SJCRH30 (cell line): ENCODE measurements at places on chromosomes 2 and 18.

DNA sequence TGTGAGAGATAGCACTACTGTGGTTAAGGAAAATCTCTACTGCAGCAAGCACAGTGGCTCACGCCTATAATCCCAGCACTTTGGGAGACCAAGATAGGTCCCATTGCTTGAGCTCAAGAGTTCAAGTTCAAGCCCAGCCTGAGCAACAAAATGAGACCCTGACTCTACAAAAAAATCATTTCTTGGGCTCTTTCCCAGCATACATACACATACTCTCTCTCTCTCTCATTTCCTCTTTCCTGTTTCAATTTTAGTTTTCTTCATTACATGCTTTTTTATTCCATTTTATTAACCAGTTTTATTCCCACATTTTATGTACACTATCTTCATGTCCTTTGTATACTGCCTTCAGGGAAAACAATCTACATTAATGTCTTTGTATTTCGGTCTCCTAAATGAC, 14.6 kb downstream of the WDR33 start:
- no peak overlapping the region for H3K4me3 ChIP-seq
- H3K4me1 ChIP-seq: no peaks in the 10 kb centered on the region
- H3K27ac ChIP-seq: no peak overlapping the region
- DNase-seq: no peak
- peaks cover 17% of the 10 kb centered on the region for H3K36me3 ChIP-seq

GRCh38 chr18:59612381-59612780, 84.8 kb downstream of the CCBE1 start:
- no peaks in the 10 kb centered on the region for H3K4me1 ChIP-seq
- no peaks in the 10 kb centered on the region for H3K27me3 ChIP-seq
- DNase-seq: no peak
- H3K36me3 ChIP-seq: no peaks in the 10 kb centered on the region

- peak; percentile 9 for DNase-seq
- H3K27me3 ChIP-seq: no peaks in the 10 kb centered on the region
- H3K4me3 ChIP-seq: no peak overlapping the region
- H3K4me1 ChIP-seq: peaks cover 20% of the 10 kb centered on the region
- H3K36me3 ChIP-seq: no peaks in the 10 kb centered on the region
These were observed 29.9 kb downstream of the EPB41L3 start for GRCh38 chr18:5513947-5514346.

GRCh38 chr2:222130855-222131254, 167.9 kb downstream of the PAX3 start:
- no peak overlapping the region for H3K27ac ChIP-seq
- H3K4me1 ChIP-seq: peaks cover 9% of the 10 kb centered on the region
- DNase-seq: no peak
- H3K27me3 ChIP-seq: no peaks in the 10 kb centered on the region
- no peak overlapping the region for H3K4me3 ChIP-seq

GRCh38 chr18:73848656-73849055, 299.0 kb downstream of the FBXO15 start:
- no peak overlapping the region for H3K27ac ChIP-seq
- no peaks in the 10 kb centered on the region for H3K36me3 ChIP-seq
- no peak for DNase-seq
- no peak overlapping the region for H3K4me3 ChIP-seq

DNA sequence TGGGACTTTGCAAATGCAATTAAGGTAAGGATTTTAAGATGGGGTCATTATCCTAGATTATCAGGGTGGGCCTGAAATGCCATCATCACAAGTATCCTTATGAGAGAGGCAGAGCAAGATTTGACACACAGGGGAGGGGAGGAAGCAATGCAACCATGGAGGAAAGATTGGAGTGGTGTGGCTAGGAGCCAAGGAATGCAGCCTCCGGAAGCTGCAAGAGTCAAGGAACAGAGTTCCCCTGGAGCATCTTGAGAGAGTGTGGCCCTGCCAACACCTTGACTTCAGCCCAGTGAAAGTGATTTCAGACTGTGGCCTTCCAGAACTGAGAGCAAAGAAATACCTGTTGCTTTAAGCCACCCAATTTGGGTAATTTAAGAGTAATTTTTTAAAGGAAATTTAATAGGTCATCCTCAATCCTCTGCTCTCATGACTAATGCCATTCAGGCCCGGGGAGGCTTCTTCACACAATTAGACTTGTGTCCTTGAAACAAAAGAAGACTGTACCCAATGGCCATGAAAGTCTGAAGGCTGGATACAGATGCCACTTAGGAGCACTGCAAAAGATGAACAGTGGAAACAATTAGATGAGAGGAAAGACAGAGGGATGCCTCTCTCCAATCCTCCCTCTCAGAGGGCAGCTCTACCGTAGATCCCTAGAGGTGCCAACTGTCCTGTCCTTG, 250.3 kb upstream of the ID2 start:
- H3K4me3 ChIP-seq: no peak overlapping the region
- no peaks in the 10 kb centered on the region for H3K4me1 ChIP-seq
- H3K36me3 ChIP-seq: no peaks in the 10 kb centered on the region
- H3K27ac ChIP-seq: no peak overlapping the region

- no peaks in the 10 kb centered on the region for H3K27me3 ChIP-seq
- no peak overlapping the region for H3K27ac ChIP-seq
- no peak overlapping the region for H3K4me3 ChIP-seq
These were observed 403.3 kb upstream of the NETO1 start for GRCh38 chr18:73270920-73271634.

DNA sequence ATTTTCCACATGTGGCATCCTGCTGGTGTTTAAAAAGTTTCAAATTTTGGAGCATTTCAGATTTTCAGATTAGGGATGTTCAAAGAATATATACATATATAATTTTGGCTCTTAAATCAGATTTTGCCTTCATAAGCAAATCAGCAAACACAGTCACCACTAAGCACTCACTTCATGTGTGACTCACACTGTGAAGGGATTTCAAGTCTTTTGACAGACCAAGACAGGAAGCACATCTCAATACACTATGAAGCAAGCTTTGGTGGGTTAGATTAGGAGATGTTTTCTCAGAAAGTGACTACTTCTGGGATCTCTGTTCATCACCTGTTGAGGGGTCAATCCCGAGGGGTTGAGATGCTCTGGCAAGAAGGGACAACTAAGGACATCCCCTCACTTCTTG, 227.8 kb upstream of the RBBP8 start:
- H3K4me3 ChIP-seq: no peak overlapping the region
- no peak overlapping the region for H3K27ac ChIP-seq
- no peaks in the 10 kb centered on the region for H3K4me1 ChIP-seq
- no peaks in the 10 kb centered on the region for H3K36me3 ChIP-seq
- H3K27me3 ChIP-seq: no peaks in the 10 kb centered on the region

GRCh38 chr2:219017201-219017931, 23.9 kb downstream of the CFAP65 start:
- H3K36me3 ChIP-seq: no peaks in the 10 kb centered on the region
- DNase-seq: no peak
- H3K27ac ChIP-seq: no peak overlapping the region
- H3K4me1 ChIP-seq: no peaks in the 10 kb centered on the region
- H3K27me3 ChIP-seq: no peaks in the 10 kb centered on the region; the same call in 1 of the 2 replicates

GRCh38 chr2:76009484-76009883, 298.8 kb upstream of the GCFC2 start:
- H3K27me3 ChIP-seq: no peaks in the 10 kb centered on the region
- peaks cover 5% of the 10 kb centered on the region; the same call in 1 of the 2 replicates for H3K4me1 ChIP-seq
- H3K4me3 ChIP-seq: no peak overlapping the region
- no peaks in the 10 kb centered on the region for H3K36me3 ChIP-seq

GRCh38 chr2:9451231-9451630, 23.1 kb upstream of the IAH1 start:
- H3K27me3 ChIP-seq: no peaks in the 10 kb centered on the region
- DNase-seq: no peak
- H3K27ac ChIP-seq: no peak overlapping the region
- H3K4me3 ChIP-seq: no peak overlapping the region
- peaks cover 60% of the 10 kb centered on the region for H3K36me3 ChIP-seq

DNA sequence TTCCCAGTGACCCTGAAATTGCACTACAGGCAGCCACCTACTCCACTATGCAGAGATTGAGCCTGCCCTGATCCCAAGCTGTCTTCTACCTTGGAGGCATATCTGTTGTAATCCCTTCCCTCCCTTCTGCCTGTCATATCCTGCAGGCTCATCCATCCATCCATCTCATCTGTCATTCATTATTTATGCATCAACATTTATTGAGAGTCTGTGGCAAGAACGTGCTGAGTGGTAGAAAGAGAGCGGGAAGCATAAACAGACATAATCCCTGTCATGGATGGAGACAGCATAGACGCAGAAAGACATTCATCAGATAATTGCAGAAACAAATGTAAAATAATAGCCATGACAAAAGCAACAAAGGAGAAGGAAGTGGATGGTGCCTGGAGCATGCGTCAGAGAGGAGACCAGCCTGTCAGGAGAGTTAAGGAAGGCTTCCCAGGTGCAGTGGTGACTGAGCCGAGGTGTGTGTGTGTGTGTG, 110.7 kb upstream of the STPG4 start:
- no peaks in the 10 kb centered on the region for H3K36me3 ChIP-seq
- H3K27ac ChIP-seq: peak overlapping the region; percentile 61
- H3K27me3 ChIP-seq: no peaks in the 10 kb centered on the region
- peaks cover 27% of the 10 kb centered on the region for H3K4me1 ChIP-seq
- H3K4me3 ChIP-seq: no peak overlapping the region; the same call in 1 of the 2 replicates
- DNase-seq: peak; percentile 68

DNA sequence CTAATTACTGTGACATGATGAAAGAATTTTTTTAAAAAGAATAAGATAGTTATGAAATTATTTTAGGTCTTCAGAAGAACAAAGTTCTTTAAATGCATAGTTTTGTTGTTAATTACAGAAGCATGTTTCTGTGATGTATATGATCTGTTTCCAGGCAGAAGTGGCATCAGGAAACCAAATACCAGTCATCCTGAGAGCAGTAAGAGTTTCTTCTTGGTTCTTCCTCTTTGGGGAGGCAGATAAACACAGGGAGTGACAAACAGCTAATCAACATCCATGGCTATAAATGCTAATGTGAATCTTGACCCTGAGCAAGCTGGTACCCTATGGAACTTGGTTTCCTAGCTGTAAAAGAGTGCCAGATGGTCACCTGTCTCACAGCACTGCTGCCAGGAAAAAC, 29.2 kb downstream of the WIPF1 start:
- peaks cover 8% of the 10 kb centered on the region; the same call in 1 of the 2 replicates for H3K36me3 ChIP-seq
- no peak for DNase-seq
- H3K27ac ChIP-seq: no peak overlapping the region
- no peak overlapping the region for H3K4me3 ChIP-seq
- no peaks in the 10 kb centered on the region for H3K4me1 ChIP-seq

DNA sequence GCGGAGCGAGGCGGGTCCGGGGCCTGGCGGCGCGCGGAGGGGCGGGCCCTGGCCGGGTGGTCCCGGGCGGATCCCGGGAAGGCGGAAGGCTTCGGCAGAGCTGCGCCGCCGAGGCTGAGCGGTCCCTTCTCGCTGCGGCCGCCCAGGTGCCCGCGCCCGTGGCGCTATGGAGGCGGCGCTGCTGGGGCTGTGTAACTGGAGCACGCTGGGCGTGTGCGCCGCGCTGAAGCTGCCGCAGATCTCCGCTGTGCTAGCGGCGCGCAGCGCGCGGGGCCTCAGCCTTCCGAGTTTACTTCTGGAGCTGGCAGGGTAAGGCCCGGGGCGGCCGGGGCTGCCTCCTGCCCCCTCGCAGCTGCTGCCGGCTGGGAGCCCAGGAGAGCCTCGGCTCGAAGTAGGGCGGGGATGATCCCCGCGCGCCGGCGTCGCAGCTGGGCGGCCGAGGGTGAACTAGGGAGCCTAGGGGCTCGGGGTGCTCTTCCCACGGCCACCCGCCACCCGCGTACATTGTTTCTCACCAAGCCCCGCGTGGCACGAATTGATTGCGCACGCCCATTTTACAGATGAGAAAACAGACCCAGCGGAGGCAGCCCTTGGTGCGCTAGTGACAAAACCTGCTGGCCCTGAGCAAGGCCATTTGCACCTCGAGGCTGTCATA, at the start of gene SLC66A3:
Gene SLC66A3, plus strand, starts transcription at position 87 of the 655 bp plus-strand sequence. Its CDS starts 80 bp downstream, at position 167.
- H3K4me3 ChIP-seq: peak within 1 kb of the TSS; percentile 66
- H3K27me3 ChIP-seq: no peaks in the 10 kb centered on the region
- peak within 1 kb of the TSS; percentile 87 for H3K27ac ChIP-seq
- peak; percentile 91 for DNase-seq
- no peaks in the 10 kb centered on the region for H3K36me3 ChIP-seq
